ENCODE measurements at places on chromosomes 3 and 15.

DNA sequence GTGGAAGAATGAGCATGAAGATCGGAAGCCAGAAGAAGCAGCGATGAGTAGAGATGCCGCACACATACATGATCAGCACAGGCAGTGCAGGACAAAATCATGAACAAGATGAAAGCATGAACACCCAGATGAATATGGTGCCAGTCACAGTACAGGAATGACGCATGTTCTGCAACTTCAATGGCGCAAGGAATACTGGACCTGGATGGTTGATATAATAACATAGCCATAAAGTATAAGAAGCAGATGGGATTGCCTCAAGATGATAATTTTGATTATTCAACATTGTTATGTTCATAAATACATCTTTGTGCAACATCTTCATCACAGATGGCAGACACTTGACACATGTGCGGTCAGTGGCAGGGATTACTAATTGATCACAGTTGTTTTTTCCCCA, 59.7 kb upstream of the SLCO3A1 start:
- no peak for DNase-seq

- no peak for DNase-seq
These were observed 39.3 kb downstream of the CHCHD6 start for GRCh38 chr3:126743350-126743749.

GRCh38 chr3:57383838-57384237, 91.4 kb upstream of the ASB14 start:
- DNase-seq, result no peak

- no peak for DNase-seq
These were observed 40.0 kb downstream of the ARRDC4 start for GRCh38 chr15:98000249-98001203.

GRCh38 chr3:28846971-28847478, 433.8 kb upstream of the RBMS3 start:
- no peak for DNase-seq

DNA sequence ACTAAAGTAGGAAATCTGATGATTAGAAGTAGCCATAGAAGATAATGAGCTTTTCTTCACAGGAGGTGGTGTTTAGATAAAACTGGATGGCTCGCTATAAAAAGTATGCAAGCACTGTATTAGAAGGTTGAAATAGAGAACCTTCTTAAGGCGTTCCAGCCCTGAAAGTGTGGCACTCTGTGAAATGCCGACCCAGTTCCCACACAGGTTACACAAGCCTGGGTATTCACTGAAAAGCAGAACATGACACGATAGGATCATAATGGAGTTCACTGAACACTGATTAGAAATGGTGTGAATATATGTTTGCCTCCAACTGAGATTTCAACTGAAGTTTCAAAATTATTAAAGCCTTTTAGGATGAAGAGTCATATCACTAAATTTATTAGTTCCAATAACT, 15.0 kb upstream of the LRRC34 start:
- DNase-seq, result no peak

DNA sequence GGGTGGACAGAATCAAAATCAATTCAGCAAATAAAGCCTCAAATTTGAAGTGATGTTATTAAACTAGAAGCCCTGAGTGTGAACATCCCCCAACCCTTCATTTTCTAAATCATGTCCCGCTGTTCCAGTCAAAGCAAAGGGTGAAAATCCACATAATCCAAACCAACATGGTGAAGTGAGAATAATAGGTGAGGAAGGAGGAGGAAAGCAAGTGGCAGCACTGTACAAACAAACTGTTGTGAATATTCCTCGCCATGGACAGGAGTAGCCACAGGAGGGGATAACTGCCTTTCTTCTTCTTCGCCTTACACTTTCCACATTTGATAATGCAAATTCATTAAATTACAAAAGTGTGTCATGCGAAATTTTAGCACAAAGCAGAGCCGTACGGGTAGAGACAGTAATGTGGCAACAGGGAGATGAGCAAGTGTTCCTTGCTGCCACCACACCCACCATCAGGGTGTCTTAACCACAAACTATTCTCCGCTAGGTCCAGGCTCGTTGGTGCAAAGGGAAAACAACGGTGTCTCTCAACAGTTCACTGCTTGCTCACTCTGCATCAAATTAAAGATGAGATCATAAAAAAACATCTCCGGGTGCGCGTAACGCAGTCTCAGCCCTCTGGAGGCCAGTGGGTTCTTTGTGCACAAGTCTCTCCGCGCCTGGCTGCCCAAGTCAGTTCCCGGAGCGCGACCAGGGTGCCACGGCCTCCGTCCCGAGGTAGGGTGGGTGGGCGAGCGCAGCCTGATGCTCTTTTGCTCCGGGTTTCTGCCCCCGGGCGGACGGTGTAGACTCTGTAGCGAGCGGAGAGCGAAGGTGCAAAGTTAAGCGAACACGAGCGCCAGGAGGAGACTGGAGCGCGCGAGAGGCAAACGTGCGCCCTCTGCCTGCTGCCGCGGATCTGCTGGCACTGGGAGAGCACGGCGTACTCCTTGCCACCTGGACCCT, 6.7 kb downstream of the EPHA3 start:
- DNase-seq, result no peak
